ENCODE measurements at places on chromosomes 12 and 14. TPM values are rescaled to one million over a fixed set of nuclear protein-coding genes. Genes with fewer than 3 reads are reported as not detected.

DNA sequence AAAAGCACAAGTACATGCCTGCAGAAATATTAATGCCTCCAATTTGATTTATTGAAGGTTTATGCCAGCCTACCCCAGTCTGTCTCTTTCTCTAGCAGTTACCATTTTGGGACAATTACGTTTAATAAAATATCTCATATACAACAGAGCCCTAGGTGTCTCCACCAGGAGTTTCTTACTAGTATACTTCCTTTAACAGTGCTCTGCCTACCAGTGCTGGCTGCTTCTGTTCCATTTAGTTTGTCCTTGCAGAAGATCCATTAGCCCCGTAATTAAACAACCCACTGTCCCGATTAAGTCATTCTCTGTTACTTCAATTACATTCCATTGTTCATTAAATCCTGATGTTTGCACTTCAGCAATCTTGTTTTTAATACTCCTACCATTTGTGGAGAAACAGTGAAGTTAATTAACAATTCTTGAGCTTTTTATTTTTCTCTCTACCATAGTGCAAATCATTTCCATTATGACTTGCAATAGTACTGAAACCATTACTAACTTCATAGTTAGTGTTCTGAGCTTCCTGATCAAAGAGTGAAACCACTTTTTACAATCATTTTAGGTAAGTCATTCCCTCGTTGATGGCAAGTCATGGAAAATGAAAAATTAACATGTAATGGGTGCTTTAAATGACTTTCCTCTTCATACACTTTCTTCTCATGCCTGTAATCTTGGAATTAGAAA lies 121.1 kb downstream of the PLXNC1 start:
- no peak for DNase-seq

- DNase-seq, result no peak
These were observed 99.2 kb upstream of the AMN1 start for GRCh38 chr12:31828071-31828470.

DNA sequence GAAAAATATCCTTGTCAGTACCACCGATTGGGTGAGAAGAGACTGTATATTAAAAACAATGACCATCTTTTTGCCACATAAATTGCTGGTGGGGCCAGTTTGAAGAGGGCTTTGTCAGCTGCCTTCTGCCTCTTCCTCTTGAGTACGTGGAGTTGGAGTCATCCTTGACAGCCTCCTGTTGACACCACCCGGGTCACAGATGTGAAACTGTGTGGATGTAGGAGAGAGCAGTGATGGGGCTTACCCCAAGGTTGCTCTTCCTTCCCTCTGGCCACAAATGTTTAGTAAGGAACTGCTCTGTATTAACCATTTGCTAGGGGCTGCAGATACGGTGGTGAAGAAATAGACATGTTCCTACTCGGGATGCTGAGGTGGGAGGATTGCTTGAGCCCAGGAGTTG lies 12.2 kb downstream of the PTPN11 start:
- no peak for DNase-seq

Gene KRT75
- total RNA-seq, result not detected

Gene ZNF219
- 35.9 TPM for total RNA-seq

Gene SLC6A15
- 0.95 TPM for total RNA-seq

Gene TAS2R30
- 2.5 TPM for total RNA-seq
